ENCODE measurements at places on chromosomes 2 and 18. TPM values are rescaled to one million over a fixed set of nuclear protein-coding genes. Genes with fewer than 3 reads are reported as not detected.

FEV gene
- total RNA-seq = not detected

CDK15 gene
- 0.29 TPM for total RNA-seq

ITGB6 gene
- 1.1 TPM for total RNA-seq

POTEJ gene
- not detected for total RNA-seq

NTSR2 gene
- total RNA-seq = not detected

OTX1 gene
- not detected for total RNA-seq

IL36G gene
- total RNA-seq = not detected

CCBE1 gene
- total RNA-seq = 2.7 TPM

PSMA8 gene
- not detected for total RNA-seq

MC5R gene
- not detected for total RNA-seq

CFAP65 gene
- 0.09 TPM for total RNA-seq
